Aorta (tissue), 5 donors: ENCODE measurements at places on chromosomes 5 and 9. TPM values are rescaled to one million over a fixed set of nuclear protein-coding genes. Genes with fewer than 3 reads are reported as not detected.

DNA sequence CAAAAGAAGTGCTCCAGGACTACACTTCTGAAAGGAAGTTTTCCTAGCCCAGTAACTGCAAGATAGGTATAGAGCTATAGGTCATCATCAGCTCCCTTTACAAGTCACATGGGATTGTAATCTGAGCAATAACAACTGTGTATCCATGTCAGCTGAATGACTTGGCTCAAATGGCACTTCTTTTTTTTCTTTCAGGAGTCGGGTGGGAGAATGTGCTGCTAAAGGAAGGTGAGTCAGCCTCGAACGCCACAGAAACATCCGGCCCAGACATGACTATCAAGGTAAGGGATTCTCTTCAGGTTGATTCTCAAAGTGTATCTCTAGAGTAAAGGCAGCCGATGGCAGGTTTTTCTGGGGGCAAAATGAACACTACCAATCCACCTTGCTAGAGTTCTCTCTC, 192.2 kb downstream of the C9orf152 start:
- DNase-seq = no peak

GRCh38 chr5:160520609-160521391, 99.1 kb downstream of the PTTG1 start:
- no peak for DNase-seq

GRCh38 chr5:35900972-35901695, 37.3 kb downstream of the CAPSL start:
- DNase-seq = no peak

- no peak for DNase-seq
Observed at GRCh38 chr5:174718880-174719610, 5.3 kb upstream of the MSX2 start.

GRCh38 chr5:43061352-43062075, 21.4 kb upstream of the ANXA2R start:
- no peak for DNase-seq

GRCh38 chr9:32965999-32966722, 35.3 kb downstream of the APTX start:
- no peak for DNase-seq

DNA sequence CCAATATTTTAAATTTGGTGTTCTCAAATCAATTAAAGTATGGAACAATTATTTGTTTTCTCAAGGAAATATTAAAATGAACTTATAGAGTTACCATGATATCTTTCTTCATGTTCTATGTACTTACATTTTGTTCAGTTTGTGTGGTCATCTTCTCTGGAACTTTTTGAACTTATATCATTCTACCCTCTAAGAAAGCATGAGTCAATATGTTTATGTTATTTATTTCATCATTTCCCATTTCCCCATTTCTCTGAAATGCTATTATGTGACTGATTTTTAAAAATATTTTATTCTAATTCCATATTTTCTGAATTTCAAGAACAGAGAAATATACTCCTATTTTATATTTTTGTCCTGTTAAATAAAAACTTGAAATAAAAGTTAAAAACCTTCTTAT, 123.5 kb upstream of the ACOT12 start:
- no peak for DNase-seq

- no peak for DNase-seq
Observed at GRCh38 chr9:76490249-76490990, 31.4 kb downstream of the GCNT1 start.

- DNase-seq = no peak
Observed at GRCh38 chr9:18190671-18191374, 283.1 kb upstream of the ADAMTSL1 start.

GRCh38 chr5:64273276-64273675, 107.6 kb downstream of the RNF180 start:
- DNase-seq = no peak

- DNase-seq = no peak
Observed at GRCh38 chr5:111689357-111689935, 67.5 kb downstream of the NREP start.

DNA sequence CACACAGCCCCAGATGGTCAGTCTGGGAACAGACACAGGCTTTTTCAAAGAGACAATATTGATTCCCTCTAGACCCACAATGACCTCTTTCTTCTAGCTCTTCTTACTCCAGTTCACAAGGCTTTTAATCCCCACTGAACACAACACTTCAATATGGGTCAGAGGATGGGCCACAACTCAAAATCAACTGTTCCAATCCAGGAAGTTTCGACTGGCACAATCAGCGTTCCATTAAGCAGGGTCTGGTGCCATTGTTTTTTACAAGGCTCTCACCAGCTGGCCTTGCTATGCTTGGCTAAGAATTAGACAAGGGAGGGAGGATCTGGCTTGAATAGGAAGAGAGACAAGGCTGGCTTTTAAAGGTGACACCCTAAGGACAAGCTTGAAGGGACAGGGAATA, 199.4 kb upstream of the SLC24A2 start:
- DNase-seq = no peak

GRCh38 chr5:117614408-117614807, 1039.8 kb upstream of the SEMA6A start:
- no peak for DNase-seq

DNA sequence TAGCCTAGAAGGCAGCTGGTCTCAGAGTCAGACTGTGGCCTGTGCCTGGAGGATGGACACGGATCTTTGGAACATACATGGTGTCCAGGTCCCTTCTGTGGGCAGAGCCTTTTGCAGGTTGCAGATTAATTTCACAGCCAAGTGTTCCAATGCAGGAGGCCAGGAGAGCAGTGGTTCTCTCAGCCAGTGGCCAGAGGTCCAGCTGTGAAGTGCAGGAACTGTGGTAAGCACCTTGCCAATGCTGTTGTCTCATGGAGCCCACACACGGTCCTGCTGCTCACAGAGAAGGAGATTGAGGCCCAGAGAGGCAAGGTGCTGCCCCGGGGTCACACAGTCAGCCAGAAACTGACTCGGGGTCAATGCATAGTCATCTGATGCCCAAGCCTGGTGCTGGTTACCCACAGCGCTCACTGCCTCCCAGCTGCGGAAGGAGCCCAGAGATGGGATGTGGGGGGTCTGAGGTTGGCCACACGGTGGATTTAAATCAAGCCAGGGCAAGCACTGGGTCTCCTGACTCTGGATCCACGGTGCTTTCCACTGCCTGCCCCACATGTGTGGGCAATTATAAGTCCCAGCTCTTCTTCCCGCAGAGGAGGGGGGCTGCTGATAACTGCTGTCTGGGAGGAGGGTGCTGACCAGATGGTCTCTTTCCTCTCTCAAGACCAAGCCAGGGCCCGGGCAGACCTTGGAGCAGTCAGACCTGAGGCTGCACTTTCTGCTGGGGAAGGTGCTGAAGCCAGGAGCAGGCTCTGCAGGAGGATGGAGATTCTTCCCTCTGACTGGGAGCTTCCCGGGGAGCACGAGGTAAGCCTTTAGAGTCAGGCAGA, 2.8 kb downstream of the PDGFRB start:
- no peak for DNase-seq

IZUMO3 gene
- total RNA-seq = not detected

SETX gene
- 67.9 TPM for total RNA-seq

LCN1 gene
- total RNA-seq = not detected

IL5 gene
- not detected for total RNA-seq

PTPRD gene
- 49.2 TPM for total RNA-seq

IGFBPL1 gene
- total RNA-seq = 27.8 TPM

LAMC3 gene
- 0.39 TPM for total RNA-seq

C5orf63 gene
- total RNA-seq = 4.2 TPM

TAF11L5 gene
- not detected for total RNA-seq
